ENCODE measurements at places on chromosomes 1 and 21. TPM values are rescaled to one million over a fixed set of nuclear protein-coding genes. Genes with fewer than 3 reads are reported as not detected.

TMPRSS15 gene
- not detected for total RNA-seq

KCNT2 gene
- not detected for total RNA-seq

DNA sequence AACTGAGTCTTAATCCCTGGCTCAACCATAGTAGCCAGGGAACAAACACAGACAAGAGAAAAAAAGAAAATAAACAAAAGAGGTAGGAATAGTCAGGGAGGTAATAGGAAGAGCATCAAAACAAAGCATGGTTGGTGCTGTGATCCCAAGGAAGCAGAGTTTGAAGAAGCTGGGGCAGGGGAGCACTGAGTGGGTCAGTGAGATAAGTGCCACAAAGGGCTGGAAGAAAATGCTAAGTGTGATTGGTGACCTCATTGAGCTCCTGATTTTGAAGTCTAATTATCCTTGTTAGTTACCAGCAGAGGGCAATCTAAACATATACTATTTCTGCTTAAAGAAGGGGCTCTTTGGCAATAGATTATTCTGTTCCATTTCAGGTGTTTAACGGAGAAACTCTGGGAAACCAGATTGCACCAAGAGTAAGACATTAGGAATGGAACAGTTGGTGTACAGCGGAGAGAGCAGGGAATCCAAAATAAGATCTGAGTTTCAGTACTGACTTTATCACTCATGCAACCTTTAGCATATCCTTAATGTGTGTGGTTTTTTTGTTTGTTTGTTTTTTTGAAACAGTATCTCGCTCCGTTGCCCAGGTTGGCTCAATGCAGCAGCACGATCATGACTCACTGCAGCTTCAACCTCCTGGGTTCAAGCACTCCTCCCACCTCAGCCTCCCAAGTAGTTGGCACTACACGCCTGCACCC lies 30.7 kb upstream of the KIAA1614 start:
- peaks cover 4% of the 10 kb centered on the region for H3K36me3 ChIP-seq
- no peaks in the 10 kb centered on the region for H3K4me1 ChIP-seq
- H3K4me3 ChIP-seq, result no peak overlapping the region
- H3K27me3 ChIP-seq, result no peaks in the 10 kb centered on the region

GRCh38 chr1:87336623-87337067 lies 8.0 kb downstream of the LMO4 start:
- H3K27ac ChIP-seq, result no peak overlapping the region
- H3K4me3 ChIP-seq, result no peak overlapping the region
- no peaks in the 10 kb centered on the region for H3K27me3 ChIP-seq
- no peak for DNase-seq
- H3K4me1 ChIP-seq, result peaks cover 46% of the 10 kb centered on the region

- H3K27ac ChIP-seq, result no peak overlapping the region
- no peaks in the 10 kb centered on the region for H3K4me1 ChIP-seq
- no peak for DNase-seq
- H3K4me3 ChIP-seq, result no peak overlapping the region
- no peaks in the 10 kb centered on the region for H3K36me3 ChIP-seq
Measured at GRCh38 chr1:219465212-219466093, 147.5 kb downstream of the ZC3H11B start.

GRCh38 chr1:112196731-112197130 lies 199.3 kb upstream of the CTTNBP2NL start:
- H3K4me3 ChIP-seq, result no peak overlapping the region
- H3K27ac ChIP-seq, result no peak overlapping the region
- H3K36me3 ChIP-seq, result no peaks in the 10 kb centered on the region
- DNase-seq, result no peak
- H3K27me3 ChIP-seq, result no peaks in the 10 kb centered on the region
- no peaks in the 10 kb centered on the region for H3K4me1 ChIP-seq

- no peak overlapping the region for H3K27ac ChIP-seq
- H3K4me1 ChIP-seq, result peaks cover 38% of the 10 kb centered on the region
- H3K27me3 ChIP-seq, result no peaks in the 10 kb centered on the region
- no peak overlapping the region for H3K4me3 ChIP-seq
Measured at GRCh38 chr1:193069748-193070385, 10.5 kb downstream of the RO60 start.

- H3K4me1 ChIP-seq, result no peaks in the 10 kb centered on the region
- H3K27me3 ChIP-seq, result no peaks in the 10 kb centered on the region
- no peak overlapping the region for H3K4me3 ChIP-seq
- DNase-seq, result no peak
Measured at GRCh38 chr21:43376478-43376882, 50.5 kb downstream of the SIK1 start.

DNA sequence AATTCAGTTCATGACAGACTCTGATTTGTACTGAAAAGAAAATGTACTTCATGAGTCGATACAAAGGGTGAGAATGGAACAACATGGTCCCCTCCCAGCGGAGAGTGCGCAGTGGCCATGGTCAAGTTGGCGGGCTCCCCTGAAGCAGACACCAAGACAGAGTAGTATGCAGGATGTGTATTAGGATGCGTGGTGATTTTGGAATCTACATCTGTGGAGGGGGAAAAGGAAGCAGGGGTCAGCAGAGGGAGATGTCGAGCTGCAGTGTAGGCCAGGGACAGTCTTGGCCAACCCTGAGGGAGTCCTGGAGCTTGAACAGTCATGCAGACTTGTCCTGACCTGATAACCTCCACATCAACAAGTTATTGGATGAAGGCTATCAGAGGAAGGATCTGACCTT lies 481.0 kb downstream of the OMA1 start:
- DNase-seq, result no peak
- no peaks in the 10 kb centered on the region for H3K36me3 ChIP-seq
- H3K27me3 ChIP-seq, result no peaks in the 10 kb centered on the region
- H3K4me1 ChIP-seq, result no peaks in the 10 kb centered on the region
- H3K27ac ChIP-seq, result no peak overlapping the region
- H3K4me3 ChIP-seq, result no peak overlapping the region

DNA sequence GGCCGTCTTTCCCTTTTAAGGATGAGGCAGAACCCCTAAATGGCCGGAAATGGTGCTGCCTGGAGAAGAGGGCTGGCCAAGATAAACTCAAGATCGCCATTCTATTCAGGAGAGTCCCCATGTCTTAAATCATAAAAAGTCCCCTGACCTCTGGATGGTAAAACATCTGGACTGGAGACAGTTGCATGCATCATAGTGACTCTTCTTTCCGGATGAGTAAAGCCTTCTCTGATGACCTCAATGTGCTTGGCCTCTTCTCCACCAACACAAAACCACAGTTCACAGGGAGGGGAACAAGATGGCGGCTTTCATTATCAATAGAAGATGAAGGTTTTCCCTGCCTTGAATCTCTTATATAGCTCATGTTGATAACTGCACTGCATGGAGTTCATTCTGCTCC lies 27.5 kb upstream of the H6PD start:
- peaks cover 26% of the 10 kb centered on the region for H3K27me3 ChIP-seq
- H3K4me1 ChIP-seq, result peaks cover 19% of the 10 kb centered on the region
- H3K27ac ChIP-seq, result no peak overlapping the region
- H3K36me3 ChIP-seq, result no peaks in the 10 kb centered on the region
- no peak overlapping the region for H3K4me3 ChIP-seq

Data from CD4-positive, alpha-beta memory T cell (primary cell).